ENCODE measurements at places on chromosomes 2 and 18.

DNA sequence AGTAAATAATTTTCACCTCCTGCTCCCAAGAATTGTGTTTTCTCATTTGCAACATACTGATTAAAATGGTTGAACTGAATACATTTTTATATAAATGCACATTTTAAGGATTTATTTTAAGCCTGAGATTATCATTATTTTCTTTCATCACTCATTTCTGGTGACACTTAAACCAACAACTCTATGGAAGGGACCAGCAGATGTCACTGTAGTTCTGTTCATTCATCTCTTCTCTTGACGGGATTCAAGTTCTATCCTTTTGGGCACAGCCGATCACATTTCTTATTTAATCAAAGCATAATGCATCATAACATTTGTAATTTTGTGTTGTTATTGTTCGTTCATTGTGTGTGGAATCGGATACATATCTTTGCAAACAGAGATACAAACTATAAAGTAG is 417.9 kb downstream of the HRH4 start:
- peak; percentile 66 for DNase-seq

DNA sequence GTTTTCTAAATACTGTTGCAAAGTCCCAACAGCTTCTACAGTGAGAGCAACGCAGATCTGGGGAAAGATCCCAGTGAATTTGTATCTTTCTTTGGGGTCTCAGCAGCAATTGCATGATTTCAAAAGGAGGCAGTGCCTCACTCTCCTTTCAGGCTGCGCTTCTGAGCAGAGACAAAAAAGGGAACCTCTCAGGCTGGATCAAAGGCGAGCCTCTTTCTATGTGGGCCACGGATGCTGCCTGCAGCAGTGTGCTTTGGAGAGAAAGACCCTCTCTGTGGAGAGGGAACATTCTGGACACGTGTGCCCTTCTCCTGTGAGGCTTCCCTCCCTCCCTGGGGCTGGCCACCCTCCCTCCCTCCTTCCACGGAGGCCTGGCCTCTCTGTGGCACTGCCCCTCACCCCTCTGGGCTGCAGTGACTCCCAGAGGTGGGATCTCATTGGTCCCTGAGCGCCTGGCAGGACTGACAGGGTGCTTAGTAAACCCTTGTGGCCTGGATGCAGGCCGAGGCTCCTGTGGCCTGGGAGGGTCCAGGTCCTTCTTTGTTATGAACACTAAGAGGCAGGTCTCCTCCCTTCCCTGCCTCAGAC is 21.6 kb upstream of the PDIA6 start:
- no peak for DNase-seq

DNA sequence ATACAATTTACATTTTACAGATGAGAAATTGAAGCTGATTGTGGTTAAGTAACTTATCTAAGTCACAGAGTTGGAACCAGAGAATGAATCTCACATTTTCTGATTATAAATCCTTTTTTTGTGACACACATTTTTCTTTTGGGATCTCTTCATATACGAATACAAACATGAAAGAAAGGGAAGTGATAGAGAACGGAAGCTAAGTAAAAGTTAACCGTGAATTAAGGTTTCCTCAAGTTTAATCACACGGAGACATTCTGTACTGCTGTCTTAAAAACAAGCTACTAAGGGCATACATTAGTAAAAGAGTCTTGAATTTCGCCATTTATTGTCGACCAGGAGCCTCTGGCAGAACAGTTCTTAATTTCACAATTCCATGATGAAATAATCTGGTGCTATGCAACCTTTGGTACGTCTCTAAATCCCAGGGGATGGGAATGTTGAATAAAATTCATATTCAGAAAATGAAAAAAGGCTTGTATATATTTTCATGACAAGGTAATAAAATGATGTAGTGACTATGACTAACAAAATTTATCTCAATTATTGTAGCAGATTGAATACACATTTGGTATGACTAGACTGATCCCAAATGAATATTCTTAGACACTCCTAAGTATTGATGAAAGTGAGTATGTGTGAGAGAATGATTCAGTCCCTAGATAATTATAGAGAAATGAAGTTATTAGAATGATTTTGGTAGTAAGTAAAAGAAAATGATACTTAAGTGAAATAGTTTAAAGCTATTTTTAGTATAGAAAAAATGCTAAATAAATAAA is 40.3 kb upstream of the ZSWIM2 start:
- DNase-seq = no peak

- no peak for DNase-seq
Observed at GRCh38 chr2:152319822-152320570, 15.0 kb upstream of the FMNL2 start.

- DNase-seq = peak; percentile 63
Observed at GRCh38 chr2:64327510-64328414, 126.2 kb upstream of the LGALSL start.

DNA sequence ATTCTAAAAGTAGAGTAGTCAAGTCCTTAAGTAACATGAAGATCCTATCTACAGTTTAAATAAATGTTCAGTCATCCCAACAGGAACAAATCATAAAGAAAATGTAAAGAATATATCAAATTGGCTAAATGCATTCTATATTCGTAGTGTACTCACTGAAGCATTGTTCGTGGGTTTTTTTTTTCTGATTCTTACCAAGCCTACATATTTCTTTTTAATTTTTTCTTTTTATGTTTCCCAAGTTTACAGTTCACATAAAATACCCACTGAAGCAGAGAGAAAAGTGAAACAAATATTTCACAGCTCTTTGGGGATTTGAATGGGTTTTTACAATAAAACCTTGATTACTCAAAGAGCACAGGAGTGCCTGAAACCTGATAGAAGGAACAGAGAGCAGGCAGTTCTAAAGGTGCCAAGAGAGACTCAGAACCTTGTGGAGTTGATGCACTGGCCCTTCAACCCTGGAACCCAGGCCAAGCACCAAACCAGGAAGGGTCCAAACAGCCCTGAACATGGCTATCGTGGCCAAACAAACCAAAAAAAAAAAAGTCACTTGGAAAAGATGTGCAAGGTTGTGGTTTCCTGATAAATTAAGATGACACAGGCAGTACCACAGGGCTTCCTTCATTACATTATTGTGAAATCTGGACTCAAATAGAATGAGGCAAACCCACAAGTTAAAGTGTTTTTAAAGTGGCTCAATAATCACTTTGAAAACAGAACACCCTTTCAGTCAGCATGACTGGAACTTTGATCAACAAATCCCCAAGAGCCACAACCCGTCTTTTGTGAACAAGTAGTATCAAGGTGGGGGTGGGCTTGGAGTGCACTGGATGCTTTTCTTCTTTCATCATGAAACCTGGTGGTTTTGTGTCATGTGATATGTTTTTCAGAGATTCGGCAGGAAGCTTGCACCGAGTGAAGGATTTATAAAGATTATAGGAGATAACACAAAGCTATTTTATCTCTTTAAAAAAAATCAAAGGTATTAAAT is 245.0 kb upstream of the FN1 start:
- peak; percentile 44 for DNase-seq

- no peak for DNase-seq
Observed at GRCh38 chr2:236971919-236972381, 113.7 kb upstream of the COPS8 start.

GRCh38 chr2:26913606-26913998 is 56.8 kb upstream of the MAPRE3 start:
- peak; percentile 96 for DNase-seq
